ENCODE measurements at places on chromosomes 5 and 9.

DNA sequence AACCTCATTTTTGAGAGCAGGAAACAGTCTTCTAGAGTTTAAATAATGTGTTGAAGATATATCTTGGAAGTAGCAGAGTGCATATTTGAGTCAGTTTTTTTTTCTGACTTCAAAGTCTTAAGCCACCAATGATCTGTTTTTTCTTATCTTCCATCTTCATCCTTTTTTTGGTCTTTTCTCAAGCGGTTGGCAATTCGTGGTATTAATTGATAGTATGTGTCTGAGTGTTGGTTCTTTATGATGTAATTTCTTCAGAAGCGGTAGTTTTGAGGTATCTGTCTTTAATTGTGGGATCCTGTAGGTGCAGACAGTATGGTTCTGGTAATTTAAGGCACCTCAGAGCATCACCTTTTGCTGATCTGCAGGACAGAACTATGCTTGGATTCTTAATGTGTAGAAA, 3.9 kb downstream of the CSNK1G3 start:
- DNase-seq: no peak

DNA sequence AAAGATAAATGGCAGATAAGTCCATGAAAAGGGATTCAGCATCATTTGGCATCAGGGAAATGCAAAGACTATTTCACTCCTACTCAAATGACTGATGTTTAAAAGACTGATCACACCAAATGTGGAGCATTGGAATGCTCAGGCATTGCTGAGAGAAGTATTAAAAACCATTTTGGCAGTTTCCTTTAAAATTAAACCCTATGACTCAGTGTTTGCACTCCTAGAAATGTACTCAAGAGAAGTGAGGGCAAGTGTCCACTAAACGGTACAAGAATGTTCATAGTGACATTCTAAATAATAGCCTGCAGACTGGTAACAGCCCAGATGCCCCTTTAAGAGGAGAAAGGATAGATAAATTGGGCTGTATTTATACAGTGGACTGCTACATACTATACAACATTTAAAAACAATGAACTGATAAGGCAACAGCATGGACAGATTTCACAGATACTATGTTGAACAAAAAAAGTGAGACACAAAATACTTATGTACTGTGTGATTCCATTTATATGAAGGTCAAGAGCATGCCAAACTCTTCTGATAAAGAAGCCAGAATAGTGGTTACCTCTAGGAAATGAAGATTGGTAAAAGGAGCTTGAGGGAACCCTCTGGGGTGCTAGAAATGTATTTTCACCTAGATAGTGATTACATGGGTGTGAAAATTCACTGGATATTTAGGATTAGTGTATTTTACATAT, 24.6 kb downstream of the APC start:
- DNase-seq: no peak

- DNase-seq: no peak
Observed at GRCh38 chr5:54722846-54723433, 205.4 kb downstream of the SNX18 start.

- peak; percentile 40 for DNase-seq
Observed at GRCh38 chr5:174426388-174426787, 298.0 kb upstream of the MSX2 start.

DNA sequence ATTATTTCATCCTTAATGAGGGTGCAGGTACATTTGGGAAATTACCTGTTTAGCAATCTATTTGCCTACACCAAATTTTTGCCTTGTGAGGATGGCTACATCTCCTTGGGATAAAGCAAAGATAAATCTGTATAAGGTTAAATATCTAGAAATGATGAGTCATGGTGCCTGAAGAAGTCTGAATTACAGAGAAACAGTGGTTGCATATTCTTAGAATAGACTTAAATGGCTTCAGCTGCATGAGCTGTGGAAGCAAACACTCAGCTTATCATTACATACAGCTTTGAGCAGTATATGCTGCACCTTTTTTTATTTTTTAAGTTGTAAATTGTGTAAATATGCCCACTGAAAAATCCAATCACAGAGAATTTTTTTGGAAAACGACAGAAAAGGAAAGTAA, 153.5 kb downstream of the RAPGEF6 start:
- no peak for DNase-seq

DNA sequence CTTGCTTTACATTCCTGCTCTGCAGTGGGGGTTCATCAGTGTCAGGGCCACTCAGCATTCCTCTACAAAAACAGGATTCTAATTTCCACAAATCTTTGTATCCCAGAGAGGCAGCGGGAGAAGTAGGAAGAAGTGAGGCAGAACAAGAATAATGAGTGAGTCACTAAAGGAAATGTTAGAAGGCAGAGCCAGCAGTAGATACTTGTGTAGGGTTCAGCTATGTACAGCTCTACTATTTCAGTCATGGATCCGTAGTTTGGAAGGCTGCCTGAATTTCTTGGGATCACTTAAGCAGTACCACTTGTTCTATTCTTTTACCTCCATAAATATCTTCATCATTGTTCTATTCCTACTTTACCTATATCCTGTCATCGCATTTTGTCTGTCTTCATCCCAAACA, 246.3 kb upstream of the TLE4 start:
- no peak for DNase-seq

DNA sequence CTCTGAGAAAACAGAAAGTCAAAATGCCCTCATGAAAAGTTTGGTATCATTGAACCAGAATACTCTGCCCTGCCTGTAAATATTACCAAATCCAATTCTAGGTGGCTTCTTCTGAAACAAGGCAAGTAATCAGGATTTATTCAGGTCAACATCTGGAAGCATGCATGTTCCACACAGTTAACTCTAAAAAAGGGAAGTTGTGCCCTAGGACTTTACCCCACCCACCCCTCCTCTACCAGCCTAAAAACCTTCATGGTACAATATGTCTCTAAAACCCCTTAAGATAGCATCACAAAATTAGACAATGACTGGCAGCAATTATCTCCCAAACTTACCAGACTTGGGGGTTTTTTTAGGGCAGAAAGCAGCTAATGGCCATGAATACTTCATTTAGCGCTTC, 414.8 kb upstream of the SLC30A5 start:
- DNase-seq: no peak

DNA sequence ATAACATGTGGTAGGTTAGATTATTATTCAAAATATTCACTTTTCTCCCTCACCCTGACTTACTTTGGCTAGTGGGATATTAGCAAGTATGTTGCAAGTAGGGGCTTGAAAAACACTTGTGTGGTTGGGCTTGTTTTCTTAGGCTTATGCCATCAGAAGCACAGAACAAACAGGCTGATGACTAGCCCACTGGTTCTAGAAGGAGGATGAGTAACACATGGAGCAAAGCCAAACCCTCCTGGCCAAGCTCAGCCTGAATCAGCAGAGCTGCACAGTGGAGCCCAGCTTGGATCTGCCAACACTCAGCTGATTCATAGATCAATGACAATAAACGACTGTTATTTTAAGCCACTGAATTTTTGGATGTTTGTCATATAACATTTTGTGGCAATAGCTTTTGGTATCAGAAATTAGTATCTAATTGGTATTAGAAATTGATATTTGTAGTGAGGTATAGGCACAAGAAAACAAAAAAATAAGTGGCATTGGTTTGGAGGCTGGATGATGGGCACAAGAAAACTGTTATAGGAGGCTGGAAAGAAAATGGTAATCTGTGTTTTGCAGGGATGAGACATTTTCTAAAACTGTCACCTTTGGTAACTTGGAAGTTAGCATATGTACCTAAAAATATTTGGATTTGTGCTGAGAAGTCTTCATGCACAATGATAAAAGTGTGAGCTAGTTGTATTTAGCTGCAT, 46.1 kb upstream of the ZBED3 start:
- no peak for DNase-seq

GRCh38 chr9:133730994-133731715, 7.0 kb downstream of the SARDH start:
- DNase-seq: peak; percentile 20

DNA sequence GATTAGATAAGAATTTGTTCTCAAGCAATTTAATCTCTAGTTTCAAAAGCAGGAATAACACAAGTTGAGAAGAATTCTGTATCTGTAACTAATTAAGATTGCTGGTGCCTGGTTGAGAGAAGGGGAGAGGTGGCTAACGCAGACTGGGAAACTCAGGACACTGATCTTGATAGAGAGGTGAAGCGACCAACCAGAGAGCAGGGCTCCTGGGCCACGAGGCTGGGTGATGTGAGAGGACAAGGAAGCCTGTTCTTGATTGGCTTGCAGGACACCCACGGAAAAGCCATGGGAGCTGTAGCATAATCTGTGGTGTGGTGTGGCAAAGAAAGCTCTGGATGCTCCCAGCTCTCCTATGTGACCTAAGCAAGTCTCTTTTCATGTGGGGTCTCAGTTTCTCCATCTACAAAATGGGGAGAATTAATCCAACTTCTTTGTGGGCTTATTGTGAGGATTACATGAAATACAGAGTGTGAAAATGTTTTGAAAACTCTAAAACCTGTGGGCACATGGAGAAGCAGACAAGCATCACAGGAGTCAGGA, 594.1 kb upstream of the BRINP1 start:
- no peak for DNase-seq

DNA sequence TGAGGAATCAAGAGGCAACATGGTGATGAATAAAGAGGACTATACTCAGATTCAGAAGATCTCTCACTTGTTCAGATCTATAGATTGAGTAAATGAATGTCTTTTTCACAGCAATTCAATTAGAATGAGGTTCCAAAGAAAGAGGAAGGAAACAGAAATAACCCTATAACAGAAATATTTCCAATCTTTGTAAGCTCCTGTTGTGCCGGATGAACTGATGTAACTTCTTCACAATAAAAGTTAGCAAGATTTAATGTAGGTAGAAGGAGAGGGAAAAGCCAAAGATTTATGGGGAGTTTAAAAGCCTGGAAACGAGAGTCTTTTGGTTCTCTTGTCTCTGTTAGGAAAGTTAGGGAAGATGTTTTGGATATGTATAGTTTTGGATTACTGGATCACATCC, 92.1 kb downstream of the PBX3 start:
- no peak for DNase-seq

GRCh38 chr9:109504689-109505088, 6.6 kb upstream of the PTPN3 start:
- no peak for DNase-seq

DNA sequence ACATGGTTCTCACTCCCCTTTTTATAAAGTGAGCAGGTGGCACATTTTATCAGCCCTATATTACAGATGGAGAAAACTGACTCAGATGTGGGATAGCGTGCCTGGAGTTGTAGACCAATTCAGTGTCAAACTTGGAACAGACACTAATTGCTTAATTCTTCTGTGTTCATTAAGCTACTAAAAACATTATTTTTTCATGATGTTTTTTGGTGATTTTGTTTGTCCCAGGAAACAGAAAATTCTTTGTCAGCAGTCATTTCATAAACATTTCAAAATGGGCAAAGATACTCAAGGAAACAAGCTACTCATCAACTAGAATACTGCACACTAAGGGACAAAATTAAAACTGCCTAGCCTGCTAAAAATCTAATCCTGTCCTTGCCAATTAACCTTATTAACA, 2.2 kb downstream of the ABHD17B start:
- DNase-seq: no peak

DNA sequence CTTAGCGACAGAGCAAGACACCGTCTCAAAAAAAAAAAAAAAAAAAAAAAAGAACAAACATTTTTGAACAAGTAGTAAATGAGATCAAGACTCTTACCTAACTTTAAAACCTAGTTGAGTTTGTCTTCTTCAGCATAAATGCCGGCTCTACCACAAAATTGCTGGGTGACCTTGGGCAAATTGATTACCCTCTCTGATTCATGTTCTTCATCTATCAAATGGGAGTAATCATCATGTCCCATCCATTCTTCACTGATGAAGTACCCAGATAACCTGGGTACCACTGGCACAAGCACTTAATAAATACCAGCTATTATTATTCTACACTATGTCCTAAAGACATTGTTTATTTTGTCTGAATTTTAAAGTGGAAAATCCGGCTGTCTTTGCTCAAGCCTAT, 96.3 kb downstream of the ATPSCKMT start:
- no peak for DNase-seq

DNA sequence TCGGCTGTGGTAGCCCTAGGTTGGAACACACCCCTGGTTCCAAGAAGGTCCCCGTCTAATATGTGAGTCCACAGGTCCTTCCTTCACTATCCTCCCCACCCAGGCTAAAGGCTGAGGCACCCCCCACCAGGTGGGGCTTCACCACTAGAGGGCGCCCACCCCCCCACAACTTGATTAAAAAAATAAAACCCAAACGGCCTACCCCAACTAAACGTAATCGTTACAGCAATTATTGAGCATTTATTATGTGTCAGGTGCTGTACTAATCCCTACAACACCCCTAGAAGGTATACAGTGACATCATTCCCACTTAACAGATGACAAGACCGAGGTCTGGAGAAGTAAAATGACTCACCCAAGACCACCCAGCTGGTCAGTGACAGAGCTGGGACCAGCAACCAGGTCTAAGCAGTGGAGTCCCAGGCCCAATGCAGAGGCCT, 65.0 kb downstream of the FGF18 start:
- DNase-seq: peak; percentile 64

- no peak for DNase-seq
Observed at GRCh38 chr9:83651558-83651957, 28.6 kb downstream of the IDNK start.

DNA sequence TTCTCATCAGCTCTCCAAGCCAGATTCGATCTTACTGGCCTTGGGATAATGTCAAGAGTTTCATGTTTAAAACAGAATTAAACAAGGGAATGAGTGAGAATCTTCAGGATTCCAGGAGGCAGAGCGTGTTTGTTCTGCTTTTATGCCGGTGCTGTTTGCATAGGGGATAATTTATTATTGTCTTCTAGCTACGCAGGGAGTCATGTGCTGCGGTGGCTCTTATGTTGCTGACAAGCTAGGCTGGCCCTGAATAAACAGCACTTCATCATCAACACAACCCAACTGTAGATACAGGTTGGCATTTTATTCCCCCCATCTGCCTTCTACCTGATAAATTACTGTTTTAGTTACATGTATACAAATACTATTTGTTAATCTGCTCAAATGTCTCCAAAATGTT, 47.1 kb upstream of the PCA3 start:
- DNase-seq: no peak

- DNase-seq: no peak
Observed at GRCh38 chr5:83683836-83684235, 36.8 kb downstream of the HAPLN1 start.

DNA sequence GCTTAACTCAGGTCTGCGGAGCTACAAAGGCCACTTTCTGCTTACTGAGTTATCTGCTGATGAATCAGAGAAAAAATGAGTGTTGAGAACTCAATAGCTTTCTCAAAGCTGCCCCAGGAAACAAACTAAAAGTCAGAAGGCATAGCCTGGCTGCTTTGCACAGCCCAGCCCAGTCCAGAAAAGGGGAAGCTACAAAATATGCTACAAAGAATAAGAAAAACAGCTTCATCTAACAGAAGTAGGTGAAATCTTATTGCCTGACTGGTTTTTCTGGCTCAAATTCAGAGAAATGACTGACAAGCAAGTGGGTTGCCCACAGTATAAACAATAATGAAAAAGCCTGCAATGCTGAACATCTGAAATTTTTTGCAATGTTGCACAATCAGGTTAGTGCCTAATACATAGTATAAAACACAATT, 156.2 kb downstream of the PPP2R2B start:
- DNase-seq: no peak

GRCh38 chr5:98455665-98456064, 317.8 kb upstream of the RGMB start:
- no peak for DNase-seq

GRCh38 chr5:6359555-6360322, 18.6 kb downstream of the MED10 start:
- no peak for DNase-seq

- DNase-seq: peak; percentile 18
Observed at GRCh38 chr9:114304416-114305188, 18.3 kb upstream of the ORM1 start.

GRCh38 chr5:152288917-152289595, 116.0 kb downstream of the NMUR2 start:
- no peak for DNase-seq

GRCh38 chr9:78396087-78396486, 99.2 kb downstream of the PSAT1 start:
- no peak for DNase-seq
